ENCODE measurements at places on chromosomes 11 and 22.
A peak's percentile ranks its signal among the peaks of the same experiment; 100 is the strongest.

DNA sequence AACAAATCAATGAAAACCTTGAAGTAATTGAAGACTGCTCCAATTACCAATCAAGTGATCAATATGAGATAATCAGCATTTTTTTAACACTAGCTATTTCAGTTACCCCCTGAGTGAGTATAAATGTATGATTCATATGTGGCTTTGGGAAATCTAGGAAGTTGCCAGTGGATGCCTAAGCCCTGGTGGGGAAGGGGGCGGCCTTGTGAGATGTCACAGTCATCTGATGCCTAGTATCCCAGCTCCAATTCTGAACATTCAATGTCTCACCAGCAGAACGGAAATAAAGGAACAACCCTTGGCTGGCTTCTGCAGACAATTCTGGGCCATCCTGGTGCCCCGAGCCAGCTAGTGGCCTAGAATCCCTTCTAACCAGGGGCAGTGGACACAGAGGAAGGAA is 58.5 kb upstream of the TIMP3 start:
- DNase-seq = no peak

DNA sequence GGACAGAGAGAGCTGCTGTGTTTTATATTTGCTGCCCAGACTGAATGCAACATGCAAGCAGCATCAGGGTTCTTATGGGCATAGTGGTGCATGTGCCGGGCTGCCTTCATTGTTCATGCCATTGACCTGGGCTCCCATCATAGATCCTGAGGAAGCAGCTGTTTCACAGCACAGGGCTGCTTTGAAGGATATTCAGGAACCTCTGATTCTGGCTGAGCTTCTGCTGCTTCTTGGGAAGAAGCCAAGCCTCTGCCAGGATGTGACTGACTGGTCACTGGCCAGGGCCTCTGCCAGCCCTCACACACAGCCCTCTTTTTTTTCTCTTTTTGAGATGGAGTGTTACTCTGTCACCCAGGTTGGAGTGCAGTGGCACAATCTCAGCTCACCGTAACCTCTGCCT is 43.3 kb downstream of the CYB5R2 start:
- DNase-seq = no peak

- DNase-seq = peak; percentile 78
Observed at GRCh38 chr11:78961247-78961646, 386.6 kb upstream of the NARS2 start.

GRCh38 chr11:31387379-31387778 is 17.7 kb downstream of the DNAJC24 start:
- no peak for DNase-seq

DNA sequence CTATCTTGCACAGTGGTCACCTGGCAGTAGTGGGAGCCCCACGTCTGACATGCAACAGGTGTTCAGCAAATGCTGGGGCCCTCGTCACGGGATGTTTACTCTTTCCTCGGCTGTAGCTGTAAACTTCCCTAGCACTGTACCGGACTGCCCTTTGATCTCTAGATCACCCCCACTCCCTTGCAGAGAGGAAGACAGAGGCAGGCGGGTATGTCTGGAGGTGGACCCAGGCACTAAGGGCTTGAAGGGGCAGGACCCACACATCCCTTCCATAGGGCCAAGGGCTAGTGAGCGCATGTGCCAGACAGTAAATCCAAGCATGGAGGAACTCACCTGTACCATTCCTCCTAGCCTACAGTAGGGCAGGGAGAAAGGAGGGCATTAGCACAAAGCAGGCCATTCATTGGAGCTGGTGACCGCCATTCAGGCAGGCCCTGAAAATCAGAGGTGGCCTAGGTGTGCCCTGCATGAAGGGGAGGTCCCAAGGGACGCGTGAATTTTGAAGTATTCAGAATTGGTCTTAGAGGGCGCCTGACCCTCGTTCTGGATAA is 1.9 kb upstream of the SMTN start:
- no peak for DNase-seq

- DNase-seq = no peak
Observed at GRCh38 chr11:61610905-61611304, 30.0 kb upstream of the SYT7 start.

GRCh38 chr11:109957601-109958000 is 135.6 kb upstream of the ZC3H12C start:
- DNase-seq = no peak

- DNase-seq = no peak
Observed at GRCh38 chr11:114080219-114080618, 20.7 kb downstream of the ZBTB16 start.

- no peak for DNase-seq
Observed at GRCh38 chr11:130773244-130773820, 142.9 kb downstream of the SNX19 start.

DNA sequence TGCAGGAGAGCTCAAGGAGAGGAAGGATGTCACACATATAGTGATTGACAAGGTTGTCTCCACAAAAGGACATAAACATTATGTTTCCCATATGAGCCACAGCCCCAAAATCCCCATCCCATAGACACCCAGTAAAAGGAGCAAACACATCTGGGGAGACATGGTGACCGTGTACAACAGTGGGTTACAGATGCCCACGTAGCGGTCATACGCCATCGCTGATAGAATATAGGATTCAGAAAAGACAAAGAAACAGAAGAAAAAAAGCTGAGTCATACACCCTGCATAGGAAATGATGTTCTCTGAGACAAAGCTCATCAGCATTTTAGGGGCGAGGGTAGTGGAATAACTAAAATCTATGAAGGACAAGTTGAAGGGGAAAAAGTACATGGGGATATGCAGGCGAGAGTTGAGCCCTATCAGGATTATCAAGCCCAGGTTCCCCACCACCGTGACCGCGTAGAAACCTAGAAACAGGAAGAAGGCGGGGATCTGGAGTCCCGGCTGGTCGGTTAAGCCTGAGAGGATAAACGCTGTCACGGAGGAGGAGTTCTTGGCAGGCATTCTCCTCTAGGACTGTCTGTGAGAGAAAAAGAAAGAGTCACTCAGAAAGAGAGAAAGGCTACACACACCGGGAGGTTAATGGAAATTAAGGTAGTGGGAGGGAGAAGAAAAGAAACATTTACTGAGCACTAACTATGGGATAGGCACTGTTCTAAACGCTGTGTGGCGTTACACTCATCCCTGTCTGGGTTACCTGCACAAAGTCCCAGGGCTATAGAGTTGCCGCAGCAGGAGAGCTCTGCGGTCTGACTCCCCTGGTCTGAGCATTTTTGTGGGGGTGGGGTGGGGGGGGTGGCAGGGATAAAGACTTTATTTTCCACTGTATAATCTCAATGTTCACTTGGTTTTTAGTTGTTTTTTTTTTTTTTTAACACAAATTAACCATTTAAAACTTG is 36.1 kb upstream of the OR8B8 start:
- no peak for DNase-seq

- DNase-seq = no peak
Observed at GRCh38 chr11:57775491-57775890, 13.9 kb downstream of the CTNND1 start.

DNA sequence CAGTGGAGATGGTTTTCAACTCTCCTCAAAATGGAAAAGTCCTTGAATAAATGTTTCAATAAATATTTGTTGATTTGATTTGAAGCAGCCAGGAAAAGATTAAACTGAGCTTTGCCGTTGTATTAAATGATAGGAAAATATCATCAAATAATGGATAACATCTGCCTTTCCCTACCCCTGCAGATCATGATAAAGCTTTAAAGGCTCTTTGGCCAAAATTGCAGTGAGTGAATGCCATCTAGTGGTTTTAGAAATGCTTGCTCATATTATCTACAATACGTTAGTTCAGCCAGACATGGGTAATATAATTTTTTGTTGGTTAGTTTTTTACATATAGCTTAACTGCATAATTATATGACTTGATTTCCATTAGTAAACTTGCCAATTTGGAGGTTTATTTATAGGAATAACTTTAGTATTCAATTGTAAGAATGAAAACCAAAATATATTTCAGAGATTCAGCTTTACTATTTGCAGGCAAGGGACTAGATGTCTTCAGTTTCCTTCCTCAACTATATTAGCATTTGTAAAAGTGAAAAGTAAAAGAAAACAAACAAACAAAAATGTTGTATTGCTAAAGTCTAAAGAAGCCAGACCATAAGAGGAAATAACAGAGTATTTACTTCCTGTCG is 159.2 kb downstream of the MSANTD4 start:
- DNase-seq = peak; percentile 42

DNA sequence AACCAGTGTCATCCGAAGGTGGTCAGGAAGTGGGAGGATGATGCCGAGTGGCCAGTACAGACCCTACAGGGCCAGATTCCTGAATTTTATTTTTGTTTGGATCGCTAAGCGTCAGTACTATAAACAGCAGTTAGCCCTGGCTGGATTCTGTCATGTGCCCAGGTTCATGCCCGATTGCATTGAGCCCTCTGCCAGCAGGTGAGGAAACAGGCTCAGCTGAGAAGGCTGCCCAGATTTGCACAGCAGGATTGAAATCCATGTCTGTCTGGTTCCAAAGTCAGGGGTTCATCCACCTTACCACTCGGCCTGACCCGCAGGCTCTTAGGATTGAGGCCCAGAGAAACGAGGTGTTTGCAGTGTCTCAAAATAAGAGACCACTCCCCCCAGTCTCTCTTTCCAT is 9.1 kb upstream of the TBC1D22A start:
- no peak for DNase-seq

All from SK-N-DZ (cell line).